GM23248 (cell line): ENCODE measurements at places on chromosomes 3 and 15.
A peak's percentile ranks its signal among the peaks of the same experiment; 100 is the strongest.

GRCh38 chr3:159635047-159635641 is 353.5 kb upstream of the IL12A start:
- DNase-seq: peak; percentile 20

GRCh38 chr15:45458746-45459403 is 63.7 kb downstream of the SLC30A4 start:
- DNase-seq: peak; percentile 60

GRCh38 chr3:188546835-188547670 is 393.1 kb downstream of the LPP start:
- DNase-seq: peak; percentile 29

GRCh38 chr15:86810329-86810728 is 730.7 kb downstream of the AGBL1 start:
- no peak for DNase-seq

- peak; percentile 67 for DNase-seq
Measured at GRCh38 chr3:149555927-149556326, 81.4 kb downstream of the TM4SF4 start.

DNA sequence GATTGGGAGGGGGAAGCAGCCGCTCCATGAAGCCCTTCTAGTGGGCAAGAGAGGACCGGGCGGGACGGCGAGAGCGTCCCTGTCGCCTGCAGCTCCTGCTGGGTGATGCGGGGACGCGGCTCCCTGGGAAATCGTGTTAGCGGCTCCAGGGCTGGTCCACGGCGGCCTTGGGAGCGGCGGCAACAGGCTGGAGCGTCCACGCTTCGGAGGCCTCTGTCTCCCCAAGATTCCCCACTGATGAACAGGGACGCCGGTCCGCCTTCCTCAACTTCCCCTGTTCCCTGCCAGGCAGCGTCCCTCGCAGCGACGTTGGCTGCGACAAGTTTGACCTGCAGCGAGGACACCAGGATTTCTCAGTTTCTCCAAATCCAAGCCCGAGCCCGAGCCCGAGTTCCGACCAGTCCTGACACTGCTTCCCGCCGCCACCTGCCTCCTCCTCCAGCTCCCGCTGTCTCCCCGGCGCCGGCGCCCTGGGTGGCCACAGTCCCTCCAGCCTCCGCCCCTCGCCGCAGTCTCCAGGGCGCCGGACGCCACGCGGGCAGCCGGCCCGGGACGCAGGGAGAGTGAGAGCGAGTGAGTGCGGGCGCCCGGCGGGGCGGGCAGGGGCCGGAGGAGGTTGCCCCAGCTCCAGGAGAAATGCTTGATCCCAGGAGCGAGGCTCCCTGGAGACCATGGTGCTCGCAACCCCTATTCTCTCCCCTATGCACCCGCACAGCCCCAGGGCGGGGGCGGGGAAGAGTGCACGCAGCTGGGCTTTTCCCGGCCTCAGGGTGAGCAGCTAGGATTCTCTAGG is 78.1 kb upstream of the RNF7 start:
- DNase-seq: peak; percentile 88

DNA sequence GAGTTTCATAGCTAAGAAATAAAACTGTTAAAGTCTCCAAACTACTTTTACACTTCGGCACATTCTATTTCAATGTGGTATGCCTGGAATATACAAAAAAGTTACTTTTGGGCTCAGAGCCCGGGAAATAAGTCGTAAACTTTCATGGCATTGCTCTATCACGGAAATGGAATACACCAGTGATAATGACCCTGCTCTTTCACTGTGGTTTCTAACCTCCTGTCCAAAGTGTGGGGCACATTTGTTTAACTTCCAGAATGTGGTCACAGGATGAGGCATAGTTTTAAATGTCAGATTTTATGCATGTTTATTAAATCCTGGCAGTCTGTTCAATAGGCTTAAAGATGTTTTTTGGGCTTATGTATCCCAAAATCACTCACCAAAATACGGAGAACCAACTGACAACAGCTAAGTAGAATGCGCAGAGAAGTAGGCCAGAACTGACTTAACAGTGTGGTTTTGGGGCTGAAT is 5.1 kb downstream of the CXCR6 start:
- peak; percentile 80 for DNase-seq

GRCh38 chr15:76829939-76830338 is 75.2 kb downstream of the SCAPER start:
- DNase-seq: no peak

GRCh38 chr15:40137303-40138200 is 23.3 kb upstream of the BUB1B start:
- no peak for DNase-seq

DNA sequence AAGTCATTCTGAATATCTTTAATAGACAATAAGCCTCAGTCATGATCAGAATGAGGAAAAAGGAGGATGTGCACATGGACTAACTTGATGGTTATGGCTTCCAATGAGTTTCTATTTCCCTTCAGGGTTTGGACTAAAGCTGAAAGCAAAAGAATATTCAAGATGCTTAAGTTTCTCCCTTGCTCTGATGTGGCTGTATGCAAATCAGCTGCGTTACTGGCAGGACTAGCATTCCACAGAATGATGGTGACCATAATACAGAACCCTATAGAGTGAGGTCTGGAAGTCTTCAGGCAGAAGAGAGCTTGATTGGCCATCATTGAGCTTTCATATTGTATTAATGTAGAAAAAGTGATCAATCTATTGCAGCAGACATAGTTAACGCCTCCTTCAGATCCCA is 466.0 kb downstream of the NLGN1 start:
- DNase-seq: no peak

DNA sequence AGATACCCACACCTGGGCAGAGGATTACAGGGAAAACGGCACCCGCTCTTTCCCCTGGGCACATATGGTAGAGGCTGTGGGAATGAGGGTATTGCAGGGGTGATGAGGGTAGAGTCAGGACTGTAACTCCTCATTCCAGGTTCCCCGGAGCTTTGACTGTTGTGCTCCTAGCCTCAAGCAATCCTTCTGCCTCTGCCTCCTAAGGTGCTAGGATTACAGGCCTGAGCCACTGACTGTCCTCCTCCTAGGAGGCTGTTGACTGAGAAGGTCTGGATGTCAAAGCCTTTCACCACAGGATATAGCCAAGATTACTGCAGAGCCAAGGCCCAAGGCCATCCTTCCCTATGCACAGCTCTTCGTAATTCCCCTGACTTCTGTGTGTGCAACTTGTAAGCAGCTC is 1.1 kb upstream of the MPI start:
- DNase-seq: no peak

DNA sequence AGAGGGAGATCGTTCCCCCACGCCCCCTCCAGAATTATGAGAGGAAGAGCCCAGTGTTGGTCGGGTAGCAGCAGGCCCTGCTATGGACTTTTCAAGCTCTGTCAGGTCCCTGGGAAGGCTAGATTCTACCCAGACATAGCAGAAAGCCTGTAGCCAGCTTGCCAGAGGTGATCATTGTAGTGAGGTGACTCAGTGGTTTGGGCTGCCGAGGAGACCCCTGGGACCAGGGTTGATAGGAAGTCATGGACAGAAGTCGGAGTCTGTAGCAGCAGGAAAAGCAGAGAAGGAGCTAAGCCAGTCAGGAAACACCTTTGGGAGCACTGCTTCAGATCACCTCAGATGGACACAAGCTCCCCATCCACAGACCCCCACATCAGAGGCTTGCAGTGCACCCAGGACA is 67.7 kb downstream of the CCNL1 start:
- no peak for DNase-seq
